Activated T-cell treated with anti-CD3 and anti-CD28 coated beads, Interleukin-2, amount 50 U/mL, for 72 hours (primary cell): ENCODE measurements at places on chromosomes 5 and 9. TPM values are rescaled to one million over a fixed set of nuclear protein-coding genes. Genes with fewer than 3 reads are reported as not detected.

The IL4 gene
- 1.5 TPM for total RNA-seq

- peak; percentile 80 for DNase-seq
Measured at GRCh38 chr9:131667576-131667975, 72.3 kb downstream of the RAPGEF1 start.

DNA sequence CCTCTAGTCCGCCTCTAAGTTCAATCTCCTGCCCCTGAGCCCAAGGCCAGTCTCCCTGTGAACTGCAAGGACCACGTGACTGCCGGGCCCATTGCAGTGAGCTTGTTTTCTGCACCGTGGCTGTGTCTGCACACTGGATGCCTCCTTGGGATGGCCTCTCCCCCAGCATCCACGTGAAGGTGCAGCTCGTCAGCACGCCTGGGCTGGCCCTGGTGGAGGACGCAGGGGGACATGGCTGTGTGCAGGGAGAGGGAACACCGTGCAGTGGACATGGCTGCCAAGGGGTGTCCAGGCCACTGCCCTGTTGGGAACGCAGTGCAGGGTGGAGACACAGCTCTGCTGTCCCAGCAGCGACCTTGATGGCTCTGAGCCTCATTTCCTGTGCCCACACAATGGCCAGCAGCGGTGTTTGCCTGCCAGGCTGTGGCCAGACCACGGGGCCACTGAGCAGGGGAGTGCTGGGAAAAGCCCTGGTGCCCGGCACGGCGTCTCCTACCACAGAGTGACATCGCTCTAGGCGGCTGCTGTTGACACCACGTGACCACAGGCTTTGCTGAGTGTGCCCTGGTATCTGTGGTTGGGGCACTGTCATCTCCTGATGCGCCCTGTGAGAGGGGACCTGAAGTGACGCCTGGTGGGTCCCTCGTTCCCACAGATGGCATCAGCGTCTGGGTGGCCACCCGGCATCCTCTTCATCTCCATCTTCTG lies 26.9 kb upstream of the EXOC3 start:
- DNase-seq: peak; percentile 60

GRCh38 chr5:72628771-72629371 lies 121.7 kb upstream of the ZNF366 start:
- DNase-seq: no peak
